Testis (tissue), 5 donors: ENCODE measurements at places on chromosomes 13 and 19.

DNA sequence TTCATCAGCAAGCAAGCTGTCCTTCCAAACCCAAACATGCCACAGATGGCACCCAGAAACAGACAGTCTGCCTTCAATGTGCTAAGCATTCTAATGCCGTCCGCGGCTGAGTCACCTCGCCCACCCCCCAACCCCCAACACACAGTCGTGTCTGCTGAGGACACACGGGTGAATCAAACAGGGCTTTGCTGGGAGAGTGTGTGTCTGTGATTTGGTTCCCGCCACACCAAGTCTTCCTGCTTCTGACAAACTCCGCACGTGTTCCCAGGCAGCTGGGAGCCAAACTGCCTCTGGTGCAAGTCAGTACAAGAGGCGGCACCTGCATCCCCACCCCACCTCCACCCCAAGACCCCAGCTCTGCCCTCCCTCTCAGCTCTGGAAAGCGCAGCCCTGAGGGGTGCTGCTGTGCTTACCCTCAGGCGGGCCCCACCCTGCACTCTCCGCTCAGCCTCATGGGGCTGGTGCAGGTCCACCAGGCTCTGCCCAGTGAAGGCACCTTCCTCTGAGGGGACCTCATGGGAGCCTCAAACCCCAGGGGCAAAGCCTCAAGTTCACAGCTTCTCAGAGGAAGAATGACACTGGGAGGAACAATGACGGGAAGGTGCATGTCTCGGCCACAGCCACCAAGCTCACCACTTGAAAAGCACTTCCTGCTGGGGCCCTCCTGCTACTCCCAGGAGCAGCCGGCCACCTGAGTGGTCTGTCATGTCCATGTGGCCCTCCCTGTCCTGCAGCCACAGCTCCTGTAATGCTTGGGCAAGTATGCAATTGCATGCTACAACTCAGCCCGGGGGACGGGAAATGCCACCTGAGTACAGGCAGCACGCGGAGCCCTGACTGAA, 15.0 kb upstream of the SLC35E1 start:
- DNase-seq, result no peak

DNA sequence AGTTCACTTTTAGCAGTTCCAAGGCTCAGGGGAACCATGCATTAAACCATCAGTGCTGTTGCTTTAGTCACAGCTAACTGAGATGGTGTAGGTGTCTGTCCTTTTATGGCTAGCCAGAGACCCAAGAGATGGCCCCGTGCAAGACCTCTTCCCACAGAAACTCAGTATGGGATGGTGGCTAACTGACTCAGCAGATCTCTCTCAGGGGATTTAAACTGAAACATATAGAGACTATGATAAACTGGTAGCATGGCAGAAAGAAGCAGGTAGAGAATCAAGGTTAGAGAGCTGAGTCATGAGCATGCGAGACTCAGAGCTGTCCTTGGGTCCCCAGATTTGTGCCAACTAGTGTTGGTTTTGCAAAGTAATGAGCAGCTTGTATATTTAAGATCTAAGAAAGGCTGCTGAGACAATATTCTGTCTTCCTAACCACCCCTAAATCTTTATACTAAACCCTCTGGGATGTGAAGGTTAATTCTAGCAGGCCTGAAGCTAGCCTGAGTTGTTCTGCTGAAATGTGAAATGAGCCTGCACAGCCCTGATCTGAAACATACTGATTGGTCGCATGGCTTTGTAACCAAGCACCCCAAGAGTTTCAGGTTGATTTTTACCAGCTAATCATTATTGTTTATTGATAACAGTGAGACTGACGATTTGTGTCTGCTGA, 6.5 kb upstream of the SCEL start:
- DNase-seq, result no peak

DNA sequence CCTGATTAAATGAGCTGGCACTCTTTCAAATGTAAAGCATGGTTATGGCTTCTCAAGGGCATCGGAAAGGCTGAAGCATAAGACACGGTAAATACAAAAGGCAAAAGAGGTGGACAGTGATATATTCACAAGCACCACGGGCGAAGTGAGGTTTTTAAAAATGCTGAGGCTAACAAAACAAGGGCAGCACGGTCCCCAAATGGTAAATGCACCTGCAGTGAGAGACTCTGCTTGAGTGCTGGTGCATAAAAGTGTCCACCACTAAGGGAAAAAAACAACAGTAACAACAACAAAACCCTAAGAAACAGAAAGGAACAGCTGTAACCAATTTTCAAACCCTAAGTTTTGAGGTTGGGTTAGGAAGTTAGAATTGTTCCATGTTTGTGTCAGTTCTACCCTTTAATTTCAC, 234.9 kb downstream of the PCDH9 start:
- DNase-seq, result no peak

GRCh38 chr19:37855098-37855497, 51.3 kb downstream of the WDR87 start:
- DNase-seq, result peak; percentile 87

GRCh38 chr19:18468517-18468916, 30.6 kb upstream of the ISYNA1 start:
- DNase-seq, result no peak

DNA sequence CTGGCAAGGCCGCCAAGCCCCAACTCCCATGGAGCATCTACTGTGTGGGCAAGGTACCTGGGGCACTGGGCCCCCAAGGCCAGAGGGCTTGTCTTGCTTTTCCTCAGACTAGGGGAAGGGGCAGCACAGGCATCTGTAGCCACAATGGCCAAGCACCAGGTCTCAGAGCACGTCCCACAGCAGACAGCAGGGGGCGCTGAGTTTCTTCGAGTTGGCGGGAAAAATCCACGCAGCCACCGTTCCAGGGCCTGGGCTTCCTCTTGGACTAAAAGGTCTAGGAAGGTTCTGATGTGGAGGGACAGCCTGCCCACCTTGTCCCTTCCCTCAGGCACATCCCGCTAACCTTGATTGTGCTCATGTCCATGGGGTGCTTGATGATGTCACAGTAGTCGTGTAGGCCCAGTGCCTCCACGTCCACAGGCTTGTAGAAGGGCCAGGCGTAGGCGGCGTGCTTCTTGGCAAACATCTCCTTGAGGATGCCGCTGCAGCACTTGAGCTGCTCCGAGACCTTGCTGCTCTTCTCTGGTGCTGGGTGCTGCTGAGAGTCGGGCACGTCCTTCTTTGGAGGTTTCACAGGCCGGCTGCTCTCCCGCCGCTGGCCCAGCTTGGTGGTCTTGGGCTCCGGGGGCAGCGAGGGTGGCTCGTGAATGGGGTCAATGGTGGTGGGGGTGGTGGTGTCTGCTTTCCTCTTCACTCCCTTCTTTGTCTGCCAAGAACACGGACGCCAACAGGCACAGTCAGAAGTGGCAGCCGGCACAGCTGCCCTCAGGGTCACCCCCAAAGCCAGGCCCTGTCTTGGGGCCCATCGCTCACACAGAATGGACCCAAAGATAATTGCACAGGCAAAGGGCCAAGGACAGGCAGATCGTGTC, 32.0 kb upstream of the EPHX3 start:
- peak; percentile 85 for DNase-seq

DNA sequence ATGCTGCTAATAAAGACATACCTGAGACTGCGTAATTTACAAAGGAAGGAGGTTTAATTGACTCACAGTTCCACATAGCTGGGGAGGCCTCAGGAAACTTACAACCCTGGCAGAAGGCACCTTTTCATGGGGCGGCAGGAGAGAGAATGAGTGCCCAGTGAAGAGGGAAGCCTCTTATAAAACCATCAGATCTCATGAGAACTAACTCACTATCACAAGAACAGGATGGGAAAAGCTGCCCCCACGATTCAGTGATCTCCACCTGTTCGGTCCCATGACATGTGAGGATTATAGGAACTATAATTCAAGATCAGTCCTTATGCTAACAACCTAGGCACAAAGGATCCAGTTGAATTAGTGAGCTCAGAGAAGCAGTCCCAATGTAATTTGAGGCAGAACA, 59.4 kb downstream of the GPC6 start:
- no peak for DNase-seq

GRCh38 chr13:111066544-111066943, 48.6 kb upstream of the ARHGEF7 start:
- DNase-seq, result peak; percentile 89

DNA sequence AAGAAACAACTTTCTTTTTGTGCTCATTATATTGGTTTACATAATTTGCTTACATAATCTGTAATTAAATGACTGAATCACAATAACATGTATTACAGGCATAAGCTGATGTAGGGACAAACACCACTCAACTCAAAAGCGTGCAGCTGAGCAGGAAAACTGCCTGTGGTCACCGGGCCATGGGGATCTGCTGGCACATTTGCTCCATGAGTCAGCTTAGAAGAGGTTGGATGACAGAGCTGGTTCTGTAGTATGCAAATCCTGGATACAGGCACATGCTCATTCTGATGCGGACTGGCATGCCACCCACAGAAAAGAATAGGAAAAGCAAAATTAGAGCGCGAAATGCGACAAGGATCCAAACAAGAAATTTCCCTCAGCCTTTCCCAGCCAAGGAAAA, 128.6 kb downstream of the USP12 start:
- no peak for DNase-seq

DNA sequence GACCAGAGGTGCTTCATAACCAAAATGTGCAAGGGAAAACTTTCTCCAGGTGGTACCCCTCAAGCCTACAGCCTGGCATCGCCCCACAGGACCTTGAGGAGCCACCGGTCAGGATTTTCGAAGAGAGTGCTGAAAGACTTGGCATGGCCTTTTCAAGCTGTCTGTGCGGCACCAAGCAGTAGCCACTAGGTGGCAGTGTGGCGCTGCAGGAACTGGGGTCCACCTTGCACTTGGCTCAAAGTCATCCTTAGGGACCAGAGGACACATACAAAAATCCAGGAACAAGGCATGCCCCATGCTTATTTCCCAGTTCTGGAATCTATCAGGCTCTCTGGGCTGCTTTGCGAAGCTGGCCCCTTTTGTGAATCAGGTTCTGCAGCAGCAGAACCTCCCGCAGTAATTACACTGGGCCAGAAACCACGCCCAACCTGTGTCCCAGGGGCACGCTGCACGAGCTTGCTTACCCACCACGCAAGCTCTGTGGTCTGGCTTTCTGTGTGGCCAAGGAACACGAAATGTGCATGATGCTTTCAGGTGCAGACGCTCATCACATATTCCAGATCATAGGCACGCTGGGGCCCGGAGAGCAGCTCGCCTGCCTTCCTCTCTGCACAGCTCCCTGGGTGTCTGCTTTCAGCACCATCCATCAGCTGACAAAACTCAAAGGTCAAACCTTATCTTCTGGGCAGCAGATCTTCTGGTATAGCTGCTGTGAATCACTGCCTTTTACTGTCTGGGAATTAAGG, 87.2 kb downstream of the SLC7A1 start:
- peak; percentile 91 for DNase-seq

DNA sequence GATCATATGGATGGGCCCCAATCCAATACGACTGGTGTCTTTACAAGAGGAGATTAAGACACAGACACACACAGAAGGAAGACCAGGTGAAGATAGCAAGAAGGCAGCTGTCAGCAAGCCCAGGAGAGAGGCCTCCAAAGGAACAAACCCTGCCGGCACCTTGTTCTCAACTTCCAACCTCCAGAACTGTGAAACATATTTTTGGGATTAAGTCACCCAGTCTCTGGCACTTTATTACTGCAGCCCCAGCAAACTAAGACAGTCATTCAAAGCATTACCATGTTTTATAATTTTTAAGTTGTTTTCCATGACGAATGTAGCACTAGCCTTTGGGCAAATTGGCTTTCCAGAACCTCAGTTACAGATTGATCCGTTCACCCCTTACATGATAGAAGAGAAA, 11.3 kb downstream of the STARD13 start:
- no peak for DNase-seq

GRCh38 chr19:39211731-39212374, 7.8 kb upstream of the SYCN start:
- DNase-seq, result no peak
